Hematopoietic multipotent progenitor cell treated with erythropoietin and hydrocortisone succinate and interleukin-3 and kit ligand, for 6 days (in vitro differentiated cells): ENCODE measurements at places on chromosomes 2 and 18.
A peak's percentile ranks its signal among the peaks of the same experiment; 100 is the strongest.

- no peak for DNase-seq
Observed at GRCh38 chr2:75074228-75074627, 115.8 kb downstream of the POLE4 start.

- DNase-seq, result no peak
Observed at GRCh38 chr18:1147730-1148129, 243.1 kb downstream of the ADCYAP1 start.

- DNase-seq, result peak; percentile 49
Observed at GRCh38 chr2:68519236-68519635, 51.9 kb downstream of the APLF start.

GRCh38 chr2:85712336-85712735, 18.2 kb downstream of the GNLY start:
- DNase-seq, result peak; percentile 90

GRCh38 chr2:186325827-186326535, 160.1 kb upstream of the ZC3H15 start:
- no peak for DNase-seq

DNA sequence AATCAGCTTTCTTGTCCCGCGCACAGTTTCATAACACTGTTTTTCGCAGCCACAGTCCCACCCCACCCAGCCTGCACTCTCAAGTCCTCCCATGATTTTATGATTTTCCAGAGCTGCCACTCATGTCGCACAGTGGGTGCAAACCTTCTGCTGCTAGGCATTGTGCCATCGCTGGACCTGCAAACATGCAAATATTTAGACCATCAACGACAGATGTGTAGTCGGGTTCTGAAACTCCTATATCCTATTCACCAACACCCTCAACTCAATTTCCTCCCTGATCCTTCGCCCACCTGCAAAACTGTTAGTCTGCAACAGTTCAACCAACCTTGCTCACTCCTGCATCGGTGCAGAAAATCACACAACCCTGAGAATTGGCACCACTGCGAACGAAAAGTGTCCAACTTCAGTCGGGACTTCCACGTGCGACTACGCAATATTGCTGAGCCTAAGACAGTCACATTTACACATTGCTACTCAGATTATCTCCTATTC, 871 bp upstream of the ALS2 start:
- peak; percentile 66 for DNase-seq

GRCh38 chr18:49041435-49042245, 90.9 kb upstream of the SMAD7 start:
- peak; percentile 69 for DNase-seq

DNA sequence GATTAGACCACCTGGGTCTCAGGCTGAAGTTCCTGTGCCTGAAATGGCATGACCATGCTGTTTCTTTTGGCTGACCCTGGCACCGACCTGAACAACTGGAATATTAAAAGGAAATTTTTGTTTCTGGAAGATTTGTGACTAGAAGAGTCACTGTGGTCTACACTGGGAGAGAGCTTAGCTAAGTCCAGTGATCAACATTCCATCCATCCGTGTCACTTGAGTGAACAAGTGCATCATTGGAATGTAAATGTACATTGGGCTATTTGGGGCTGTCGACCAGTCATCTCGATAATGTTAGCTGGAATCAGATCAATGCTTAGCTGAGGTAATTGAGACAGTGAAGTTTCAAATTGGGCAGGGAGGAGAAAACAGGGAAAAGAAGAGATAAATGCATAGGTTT, 95.4 kb upstream of the CCDC85A start:
- DNase-seq, result no peak

GRCh38 chr2:150027164-150027563, 439.6 kb upstream of the MMADHC start:
- DNase-seq, result no peak

DNA sequence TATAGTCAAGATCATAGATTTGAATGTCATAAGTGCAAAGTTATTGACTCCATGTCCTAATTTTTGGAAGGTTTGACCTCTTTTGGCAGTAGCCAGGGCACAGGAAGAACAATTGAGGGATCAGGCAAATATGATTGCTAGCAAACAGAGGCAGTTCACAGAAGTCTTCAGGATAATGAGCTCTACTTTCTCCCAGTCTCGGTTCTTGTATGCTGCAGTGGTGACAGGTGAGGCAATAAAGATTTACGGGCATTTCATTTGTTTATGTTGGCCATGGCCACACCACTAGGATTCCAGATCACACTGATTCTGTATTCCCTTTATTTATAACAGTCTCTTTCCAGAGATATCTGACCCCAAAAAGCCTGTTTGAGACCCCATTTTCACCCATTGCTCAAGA, 137.5 kb downstream of the UBR3 start:
- no peak for DNase-seq

DNA sequence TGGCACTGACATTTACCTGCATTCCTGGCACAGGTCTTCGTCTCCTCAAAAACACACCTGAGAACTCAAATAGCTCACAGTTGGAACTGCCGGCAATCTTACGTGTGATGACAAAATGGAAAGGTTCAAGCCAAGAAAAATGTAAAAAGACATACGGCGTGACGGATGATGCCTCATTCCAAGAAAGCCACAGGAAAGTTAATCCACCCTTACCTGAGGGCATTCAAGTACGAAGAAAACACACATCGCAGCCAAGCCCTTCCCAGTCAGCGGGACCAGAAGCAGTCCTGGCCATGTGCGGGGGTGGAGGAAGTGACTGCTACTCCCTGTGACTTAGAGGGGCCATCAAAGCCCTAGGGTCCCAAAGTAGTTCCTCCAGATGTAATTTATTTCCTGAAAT, 986.3 kb upstream of the CELF4 start:
- DNase-seq, result no peak

DNA sequence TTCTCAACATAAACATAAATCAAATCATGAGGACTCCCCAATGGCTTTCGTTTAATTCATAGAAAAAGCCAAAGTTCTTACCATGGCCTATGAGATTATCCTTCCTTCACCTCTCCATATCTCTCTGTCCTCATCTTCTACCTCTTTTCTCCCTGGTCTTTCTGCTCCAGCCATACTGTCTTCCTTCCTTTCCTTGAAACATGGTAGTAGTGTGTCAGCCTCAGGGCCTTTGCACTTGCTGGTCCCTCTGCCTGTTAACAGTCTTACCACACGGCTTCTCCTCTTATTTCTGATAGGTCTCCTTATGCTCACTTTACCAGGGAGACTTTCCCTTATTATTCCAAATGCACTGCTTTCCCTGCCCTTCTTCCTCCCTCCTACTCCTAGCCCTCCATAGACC, 25.6 kb downstream of the APOB start:
- no peak for DNase-seq

GRCh38 chr2:169159686-169160085, 90.3 kb downstream of the DHRS9 start:
- no peak for DNase-seq

DNA sequence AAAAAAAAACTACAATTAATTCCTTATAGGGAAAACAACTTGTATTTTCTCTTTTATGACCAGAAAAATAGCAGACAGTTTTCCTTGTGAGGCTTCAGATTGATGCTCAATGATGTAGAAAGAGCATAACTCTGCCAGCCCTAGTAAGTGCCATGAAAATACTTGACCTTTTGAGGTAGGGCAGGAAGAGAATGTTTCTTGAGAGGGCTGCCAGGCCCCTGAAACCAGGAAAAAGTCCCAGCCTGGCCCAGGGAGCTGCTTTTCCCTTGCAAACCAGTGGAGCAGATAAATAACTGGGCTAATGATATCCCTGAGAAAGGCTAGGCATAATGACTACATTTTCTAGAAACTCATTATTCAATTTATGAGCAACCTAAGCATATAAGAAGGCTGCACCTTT, 126.8 kb downstream of the SLC8A1 start:
- no peak for DNase-seq
